Tongue (tissue), 3 donors: ENCODE measurements at places on chromosomes 13 and 19. TPM values are rescaled to one million over a fixed set of nuclear protein-coding genes. Genes with fewer than 3 reads are reported as not detected.

ZFP28 gene
- total RNA-seq: 19.9 TPM

- no peak for DNase-seq
Observed at GRCh38 chr19:1884719-1885334, 469 bp downstream of the ABHD17A start.

DNA sequence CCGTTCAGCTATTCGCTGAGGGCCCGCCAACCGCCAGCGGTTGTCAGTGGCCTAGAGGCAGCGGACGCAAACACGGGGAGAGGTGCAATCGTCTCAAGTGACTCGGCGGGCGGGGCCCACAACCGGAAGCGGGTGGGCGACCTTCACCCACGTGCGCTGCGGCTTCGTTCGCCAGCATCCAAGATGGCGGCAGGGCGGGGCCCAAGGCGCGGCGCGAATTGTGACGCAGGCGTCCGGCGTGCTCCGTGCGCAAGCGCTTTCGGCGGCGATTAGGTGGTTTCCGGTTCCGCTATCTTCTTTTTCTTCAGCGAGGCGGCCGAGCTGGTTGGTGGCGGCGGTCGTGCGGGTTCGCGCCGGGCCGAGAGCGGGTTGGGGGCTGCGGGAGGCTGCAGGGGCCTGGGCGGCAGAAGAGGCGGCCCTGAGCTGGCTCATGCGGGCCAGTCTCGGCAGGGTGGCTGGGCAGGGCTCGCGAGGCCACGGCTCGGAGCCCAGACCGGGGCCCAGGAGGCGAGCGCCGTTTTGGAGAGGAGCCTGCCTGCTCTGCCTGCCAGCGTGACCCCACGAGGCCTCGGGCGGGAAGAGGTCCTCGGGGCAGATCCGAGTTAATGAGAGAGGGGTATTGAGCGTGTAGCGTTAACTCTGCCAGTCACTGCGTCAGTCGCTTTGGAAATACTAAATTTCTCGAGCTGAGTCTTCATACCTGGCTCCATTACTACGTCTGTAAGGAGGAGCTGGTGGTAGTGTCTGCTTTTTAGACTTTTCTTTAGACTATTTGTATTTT lies at the start of gene UBA52:
UBA52 (plus strand) TSS at position 294 of the 781 bp plus-strand sequence. CDS start 1,444 bp downstream, outside the sequence.
- DNase-seq: peak; percentile 99

DNA sequence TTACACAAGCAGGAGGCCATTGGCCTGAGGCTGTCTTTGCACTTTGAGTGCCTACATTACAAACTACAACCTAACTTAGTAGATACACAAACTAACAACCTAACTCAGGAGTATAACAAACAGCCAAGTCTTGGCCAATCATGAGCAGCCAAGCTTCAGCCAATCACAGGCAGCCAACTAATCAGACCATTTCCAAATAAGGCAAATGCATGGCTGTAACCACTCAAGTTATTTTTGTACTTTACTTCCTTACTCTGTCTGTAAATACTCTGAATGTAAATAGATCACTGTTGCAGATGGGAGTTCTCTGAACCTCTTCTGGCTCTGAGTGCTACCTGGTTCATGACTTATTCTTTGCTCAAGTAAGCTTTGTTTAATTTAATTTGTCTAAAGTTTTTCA lies 748.1 kb upstream of the SGCG start:
- no peak for DNase-seq
